Esophagus squamous epithelium (tissue), 5 donors: ENCODE measurements at places on chromosomes 4 and X. TPM values are rescaled to one million over a fixed set of nuclear protein-coding genes. Genes with fewer than 3 reads are reported as not detected.

The NSG1 gene
- total RNA-seq = 42.0 TPM

The BTC gene
- 1.8 TPM for total RNA-seq

The ANKRD50 gene
- total RNA-seq = 8.9 TPM

The MAGEA10 gene
- total RNA-seq = not detected

The PPP1R2C gene
- total RNA-seq = not detected

The BBS12 gene
- 2.5 TPM for total RNA-seq

The AR gene
- total RNA-seq = 4.6 TPM

The ANXA3 gene
- total RNA-seq = 45.7 TPM

The PYURF gene
- total RNA-seq = 59.0 TPM

The KLF3 gene
- total RNA-seq = 75.0 TPM

The DUSP21 gene
- total RNA-seq = not detected

The GAGE12J gene
- total RNA-seq = not detected
